ENCODE measurements at places on chromosomes 5 and 9.
A peak's percentile ranks its signal among the peaks of the same experiment; 100 is the strongest.

DNA sequence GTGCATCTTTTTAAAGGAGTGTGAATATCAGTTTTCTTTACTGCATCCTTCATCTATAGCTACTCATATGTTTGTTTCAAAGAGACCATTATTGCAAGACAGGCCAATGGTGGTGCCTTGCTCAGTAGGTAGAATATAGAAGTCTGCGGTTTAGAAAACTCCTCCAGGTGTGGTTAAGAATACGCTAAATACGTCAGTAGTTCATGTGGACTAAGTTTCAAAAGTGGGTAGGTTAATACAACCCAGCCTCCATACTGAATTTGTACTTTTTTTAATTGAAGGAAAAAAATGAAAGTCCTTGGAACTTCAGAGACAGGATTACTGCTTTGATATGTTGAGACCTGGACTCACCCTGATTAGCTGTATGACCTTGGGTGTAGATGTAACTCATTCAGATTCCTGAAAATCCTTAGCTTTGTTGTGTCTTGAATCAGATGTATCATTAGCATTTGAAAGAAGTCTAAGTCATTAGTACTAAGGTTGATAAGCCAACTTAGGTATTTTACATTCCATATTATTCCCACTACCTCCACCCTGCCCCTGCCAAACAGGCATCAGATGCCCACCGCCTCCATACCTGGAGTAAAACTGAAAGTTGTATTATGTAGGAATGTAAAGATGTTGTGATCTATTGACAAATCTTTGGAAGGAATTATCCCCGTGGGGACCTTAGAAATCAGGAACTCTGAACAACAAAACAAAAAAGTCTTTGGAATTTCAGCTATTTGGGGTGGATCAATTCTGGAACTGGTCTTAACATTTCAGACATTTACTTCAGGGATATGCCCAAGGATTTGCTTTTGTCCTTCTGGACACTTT is 6.1 kb downstream of the BASP1 start:
- no peaks in the 10 kb centered on the region for H3K36me3 ChIP-seq
- no peak for DNase-seq
- H3K27me3 ChIP-seq: peaks cover 18% of the 10 kb centered on the region
- H3K4me3 ChIP-seq: no peak overlapping the region
- no peak overlapping the region for H3K27ac ChIP-seq

DNA sequence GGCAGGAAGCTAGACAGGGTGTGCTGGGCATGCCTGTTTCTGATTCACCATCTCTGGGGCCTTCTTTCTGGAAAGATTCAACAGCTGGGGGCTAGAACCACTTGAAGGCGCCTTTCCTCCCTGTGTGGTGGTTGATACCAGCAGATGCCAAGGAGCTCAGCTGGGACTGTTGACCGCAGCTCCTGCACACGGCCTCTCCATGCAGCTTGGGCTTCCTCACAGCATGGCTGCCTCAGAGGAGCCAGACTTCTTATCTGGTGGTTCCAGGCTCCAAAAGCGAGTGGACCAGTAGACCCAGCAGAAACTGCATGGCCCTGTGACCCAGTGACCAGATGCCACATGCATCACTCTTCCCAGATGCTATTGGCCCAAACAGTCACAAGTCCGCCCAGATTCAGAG is 74.7 kb upstream of the COL5A1 start:
- DNase-seq: no peak
- no peaks in the 10 kb centered on the region for H3K36me3 ChIP-seq
- H3K4me3 ChIP-seq: no peak overlapping the region
- H3K4me1 ChIP-seq: no peaks in the 10 kb centered on the region
- H3K27me3 ChIP-seq: no peaks in the 10 kb centered on the region
- no peak overlapping the region for H3K27ac ChIP-seq

GRCh38 chr5:74361406-74362358 is 278.8 kb downstream of the ENC1 start:
- H3K27ac ChIP-seq: no peak overlapping the region
- H3K4me3 ChIP-seq: no peak overlapping the region
- no peaks in the 10 kb centered on the region for H3K4me1 ChIP-seq
- peaks cover 3% of the 10 kb centered on the region for H3K27me3 ChIP-seq

- DNase-seq: no peak
- no peaks in the 10 kb centered on the region for H3K27me3 ChIP-seq
- no peak overlapping the region for H3K27ac ChIP-seq
- no peaks in the 10 kb centered on the region for H3K36me3 ChIP-seq
Observed at GRCh38 chr9:86676396-86676795, 270.9 kb downstream of the GAS1 start.

GRCh38 chr9:127081250-127082185 is 40.9 kb downstream of the ANGPTL2 start:
- peaks cover 13% of the 10 kb centered on the region for H3K4me1 ChIP-seq
- DNase-seq: no peak
- H3K4me3 ChIP-seq: no peak overlapping the region
- H3K27me3 ChIP-seq: peaks cover 4% of the 10 kb centered on the region
- peaks cover 3% of the 10 kb centered on the region for H3K36me3 ChIP-seq

DNA sequence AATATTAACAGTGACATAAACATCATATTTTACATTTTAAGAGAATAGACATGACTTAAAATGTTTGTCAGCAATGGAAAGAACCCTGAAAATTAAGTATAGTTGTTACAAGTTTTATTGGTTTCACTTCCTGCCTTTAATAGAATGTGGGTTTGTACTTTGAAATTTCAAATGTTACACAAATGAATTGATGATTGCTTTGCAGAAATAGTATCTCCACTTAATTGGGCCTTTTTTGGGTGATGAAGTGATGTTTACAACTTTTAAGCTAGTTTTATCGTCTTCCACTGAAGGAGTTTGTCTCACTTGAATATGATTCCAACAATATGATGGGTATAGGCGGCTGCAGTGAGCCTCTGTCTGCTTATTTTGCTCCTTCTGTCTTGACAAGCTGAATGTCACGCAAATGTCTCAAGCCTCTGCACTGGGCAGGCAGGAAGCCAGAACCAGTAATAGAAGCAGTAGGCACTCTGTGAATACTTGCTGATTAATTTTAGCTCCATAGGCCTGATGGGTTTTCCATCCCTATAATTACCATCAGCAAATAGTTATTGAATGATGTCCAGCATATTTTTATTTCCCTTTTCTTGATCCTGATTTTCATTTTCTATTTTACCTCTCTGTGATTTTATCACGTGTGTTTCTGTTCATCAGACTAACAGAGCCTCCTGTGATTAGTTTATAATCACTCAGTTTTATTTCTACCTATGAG is 10.6 kb upstream of the NR3C1 start:
- H3K27ac ChIP-seq: no peak overlapping the region
- H3K27me3 ChIP-seq: no peaks in the 10 kb centered on the region
- H3K36me3 ChIP-seq: peaks cover 8% of the 10 kb centered on the region

DNA sequence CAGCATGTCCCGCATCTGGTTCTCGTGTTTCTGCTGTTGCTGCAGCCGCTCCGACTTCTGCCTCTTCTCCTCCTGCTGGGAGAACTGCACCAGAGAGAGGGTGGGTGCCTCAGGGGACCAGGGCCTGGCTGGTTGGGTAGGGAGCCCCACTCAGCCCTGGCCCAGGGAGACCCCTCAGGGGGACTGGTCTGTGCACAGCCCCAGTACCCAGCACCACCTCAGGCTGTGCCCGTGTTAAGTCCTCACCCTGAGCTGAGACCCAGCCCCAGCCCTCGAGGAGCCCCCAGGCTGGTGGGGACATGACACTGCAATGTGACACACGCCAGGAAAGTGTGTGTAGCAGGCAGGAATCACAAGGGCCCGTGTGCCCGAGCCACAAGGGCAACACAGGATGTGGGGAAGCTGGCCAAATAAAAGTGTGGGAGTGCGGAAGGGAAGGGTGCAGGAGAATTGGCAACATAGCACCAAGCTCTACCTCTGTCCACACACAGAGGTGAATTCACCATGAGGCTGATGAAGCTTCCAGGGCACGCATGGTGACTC is 48.2 kb upstream of the FBXW11 start:
- no peak overlapping the region for H3K27ac ChIP-seq
- H3K27me3 ChIP-seq: no peaks in the 10 kb centered on the region
- H3K36me3 ChIP-seq: peaks cover 38% of the 10 kb centered on the region
- no peak for DNase-seq
- H3K4me3 ChIP-seq: no peak overlapping the region

GRCh38 chr5:1231354-1231905 is 6.2 kb downstream of the SLC6A18 start:
- peaks cover 27% of the 10 kb centered on the region for H3K27me3 ChIP-seq
- no peak overlapping the region for H3K4me3 ChIP-seq
- H3K4me1 ChIP-seq: peaks cover 14% of the 10 kb centered on the region
- H3K36me3 ChIP-seq: no peaks in the 10 kb centered on the region
- no peak for DNase-seq
- H3K27ac ChIP-seq: no peak overlapping the region

DNA sequence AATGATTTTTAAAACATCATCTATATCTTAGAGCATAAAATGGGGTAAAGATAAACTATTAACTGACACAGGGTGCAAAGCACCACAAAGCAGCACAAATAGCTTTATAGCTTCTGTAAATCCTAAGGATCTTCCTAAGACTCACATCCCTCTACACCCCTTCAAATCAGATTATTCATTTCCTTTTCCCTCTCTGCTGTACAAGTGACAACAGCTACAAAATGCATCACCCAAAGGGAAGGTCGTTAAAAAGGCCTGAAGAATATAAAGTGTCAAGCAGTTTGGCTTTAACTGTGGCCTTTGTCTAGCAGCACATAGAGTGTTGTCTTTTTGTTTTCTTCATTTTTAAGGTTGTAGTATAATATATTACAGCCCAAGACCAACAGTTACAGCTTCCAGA is 422.1 kb downstream of the PDE4D start:
- no peaks in the 10 kb centered on the region for H3K36me3 ChIP-seq
- H3K4me1 ChIP-seq: no peaks in the 10 kb centered on the region
- no peak overlapping the region for H3K27ac ChIP-seq
- no peak for DNase-seq
- peaks cover 2% of the 10 kb centered on the region for H3K27me3 ChIP-seq

GRCh38 chr9:80707120-80707519 is 982.2 kb downstream of the TLE1 start:
- DNase-seq: no peak
- no peak overlapping the region for H3K27ac ChIP-seq

- H3K4me3 ChIP-seq: no peak overlapping the region
- H3K4me1 ChIP-seq: no peaks in the 10 kb centered on the region
- no peaks in the 10 kb centered on the region for H3K27me3 ChIP-seq
Observed at GRCh38 chr9:80605129-80605528, 1033.4 kb downstream of the TLE4 start.

GRCh38 chr5:169424670-169425378 is 123.9 kb upstream of the SLIT3 start:
- no peaks in the 10 kb centered on the region for H3K4me1 ChIP-seq
- H3K27ac ChIP-seq: no peak overlapping the region
- H3K36me3 ChIP-seq: no peaks in the 10 kb centered on the region
- no peak for DNase-seq

DNA sequence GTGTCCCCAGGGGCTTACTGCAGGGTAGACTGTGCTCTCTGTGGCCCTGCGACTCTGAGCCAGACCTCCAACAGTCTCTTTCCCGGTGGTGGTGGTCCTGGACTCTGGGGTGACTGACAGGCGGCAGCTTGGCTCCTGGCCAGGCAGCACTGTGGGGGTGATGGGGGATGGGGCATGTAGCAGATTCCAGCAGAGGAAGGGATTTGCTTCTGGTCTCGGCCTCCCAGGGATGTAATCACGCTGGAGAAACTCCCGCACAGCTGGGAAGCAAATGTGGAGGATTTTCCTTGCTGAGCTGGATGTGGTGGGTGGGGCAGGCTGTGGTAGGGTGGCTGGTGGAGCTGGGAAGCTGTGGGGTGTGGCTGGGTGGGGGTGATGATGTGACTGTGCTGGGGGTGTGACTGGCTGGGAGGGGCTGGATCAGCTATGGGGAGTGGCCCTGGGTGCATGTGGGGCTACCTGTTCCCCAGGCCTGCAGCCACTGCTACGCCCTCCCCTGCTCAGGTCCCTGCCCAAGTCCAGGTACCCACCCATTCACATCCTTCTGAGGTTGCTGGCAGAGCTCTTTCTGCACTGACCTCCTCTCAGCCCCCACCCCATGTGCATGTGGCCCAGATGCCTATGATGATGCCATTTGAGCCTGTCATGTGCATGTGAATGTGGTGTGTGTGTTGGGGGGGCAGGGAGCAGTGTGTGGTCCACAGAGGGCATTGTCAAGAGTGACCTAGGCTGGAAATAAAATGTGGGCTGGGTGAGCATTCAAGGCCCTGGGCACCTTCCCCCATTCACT is 3.8 kb downstream of the NDST1 start:
- H3K36me3 ChIP-seq: no peaks in the 10 kb centered on the region
- H3K27ac ChIP-seq: no peak overlapping the region
- no peak for DNase-seq
- peaks cover 5% of the 10 kb centered on the region for H3K4me1 ChIP-seq
- H3K27me3 ChIP-seq: peaks cover 5% of the 10 kb centered on the region
- H3K4me3 ChIP-seq: no peak overlapping the region

GRCh38 chr9:109451311-109452025 is 46.6 kb downstream of the PTPN3 start:
- H3K4me3 ChIP-seq: no peak overlapping the region
- H3K27me3 ChIP-seq: peaks cover 41% of the 10 kb centered on the region

DNA sequence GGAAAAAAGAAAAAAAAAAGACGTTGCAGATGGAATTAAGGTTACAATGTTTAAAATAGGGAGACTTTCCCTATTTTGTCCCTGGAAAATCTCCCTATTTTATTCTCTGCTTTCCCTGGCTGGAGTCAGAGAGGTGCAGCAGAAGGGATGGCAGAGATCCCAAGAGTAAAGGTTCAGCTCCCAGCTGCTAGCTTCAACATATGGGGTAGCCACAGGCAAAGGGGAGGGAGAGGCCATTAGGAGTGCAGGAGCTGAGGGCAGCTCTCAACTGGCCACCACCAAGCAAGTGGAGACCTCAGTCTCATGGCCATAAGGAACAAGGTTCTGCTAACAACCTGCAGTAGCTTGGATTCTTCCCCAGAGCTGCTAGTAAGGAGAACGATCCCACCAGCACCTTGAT is 367.0 kb upstream of the DAP start:
- no peak overlapping the region for H3K4me3 ChIP-seq
- no peak overlapping the region for H3K27ac ChIP-seq
- no peak for DNase-seq
- H3K4me1 ChIP-seq: no peaks in the 10 kb centered on the region

- peak; percentile 31 for DNase-seq
- H3K4me3 ChIP-seq: no peak overlapping the region
- no peak overlapping the region for H3K27ac ChIP-seq
- peaks cover 20% of the 10 kb centered on the region for H3K36me3 ChIP-seq
- H3K27me3 ChIP-seq: peaks cover 22% of the 10 kb centered on the region
Observed at GRCh38 chr5:1314564-1314982, 19.7 kb upstream of the TERT start.

GRCh38 chr5:42520957-42521356 is 97.7 kb downstream of the GHR start:
- H3K27ac ChIP-seq: no peak overlapping the region
- H3K36me3 ChIP-seq: no peaks in the 10 kb centered on the region
- H3K4me3 ChIP-seq: no peak overlapping the region
- peaks cover 5% of the 10 kb centered on the region for H3K27me3 ChIP-seq

- H3K36me3 ChIP-seq: no peaks in the 10 kb centered on the region
- peaks cover 9% of the 10 kb centered on the region for H3K4me1 ChIP-seq
Observed at GRCh38 chr9:89640361-89640760, 35.5 kb downstream of the GADD45G start.

DNA sequence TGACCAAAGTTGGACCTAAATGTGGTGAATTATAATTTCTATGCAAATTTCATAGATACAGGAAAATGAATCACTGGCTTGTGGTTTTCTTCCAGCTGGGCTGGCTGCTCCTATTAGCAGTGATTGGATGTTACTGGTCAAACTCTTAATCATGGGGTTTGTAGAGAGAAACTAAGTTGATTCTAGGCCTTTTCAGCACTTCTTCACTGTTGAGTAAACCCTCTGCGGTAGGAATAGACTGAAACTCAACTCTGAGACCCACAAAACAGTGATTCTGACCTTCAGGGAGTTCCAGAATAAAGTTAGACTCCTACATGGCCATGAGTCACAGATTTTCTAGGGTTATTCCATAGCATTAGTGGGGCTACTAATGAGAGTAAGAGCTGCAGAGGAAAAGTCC is 47.9 kb upstream of the FKTN start:
- no peak overlapping the region for H3K27ac ChIP-seq
- no peaks in the 10 kb centered on the region for H3K27me3 ChIP-seq
- DNase-seq: no peak
- no peak overlapping the region for H3K4me3 ChIP-seq
- no peaks in the 10 kb centered on the region for H3K4me1 ChIP-seq
